ENCODE measurements at places on chromosomes 7 and 10.

- DNase-seq = no peak
Measured at GRCh38 chr7:128933180-128933891, 4.4 kb upstream of the IRF5 start.

DNA sequence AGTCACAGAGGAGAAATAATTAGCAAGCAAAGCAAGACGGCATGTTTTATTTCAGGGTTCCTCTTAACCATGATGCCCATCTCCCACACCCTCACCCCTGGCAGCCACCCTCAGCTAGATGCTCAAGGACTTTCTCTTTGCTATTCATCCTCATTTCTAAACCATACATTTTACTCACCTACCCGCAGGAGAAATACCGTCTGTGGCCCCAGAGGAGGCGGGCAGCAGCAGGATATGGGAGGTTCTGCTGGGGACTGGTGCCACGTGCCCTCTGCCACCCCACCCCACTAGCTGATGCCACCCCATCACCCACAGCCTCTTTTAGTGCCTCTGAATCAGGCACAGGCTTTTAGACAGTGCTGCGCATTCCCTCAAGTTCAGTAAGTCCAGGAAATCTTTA lies 168.7 kb upstream of the ITGB1 start:
- DNase-seq = no peak

DNA sequence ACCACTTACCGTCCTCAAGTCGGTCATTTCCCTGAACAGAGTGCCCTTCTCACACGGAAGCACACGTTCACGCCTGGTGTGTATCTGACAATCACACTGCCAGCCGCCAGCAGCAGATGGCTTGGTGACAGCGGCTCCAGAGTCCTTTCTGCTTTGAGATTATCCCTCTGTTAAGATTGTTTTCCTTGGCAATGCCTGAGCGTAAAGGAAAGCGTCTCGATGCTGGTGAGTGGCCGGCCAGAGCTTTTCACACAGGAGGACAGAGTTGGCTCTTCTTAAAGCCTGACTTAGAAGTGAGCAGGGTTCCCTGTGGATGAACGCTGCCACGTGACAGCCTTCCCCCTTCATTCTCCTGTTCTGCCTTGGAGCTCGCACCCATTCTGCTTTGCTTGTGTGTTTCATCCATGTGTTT lies 22.1 kb upstream of the PRKAR1B start:
- no peak for DNase-seq

GRCh38 chr10:112761256-112761655 lies 188.8 kb upstream of the TCF7L2 start:
- no peak for DNase-seq

GRCh38 chr7:77786018-77786417 lies 12.2 kb downstream of the TMEM60 start:
- DNase-seq = no peak

All from HT-29 (cell line).